ENCODE measurements at places on chromosomes 12 and 14.

- no peak for DNase-seq
These were observed 10.1 kb downstream of the AKAP6 start for GRCh38 chr14:32339188-32339587.

DNA sequence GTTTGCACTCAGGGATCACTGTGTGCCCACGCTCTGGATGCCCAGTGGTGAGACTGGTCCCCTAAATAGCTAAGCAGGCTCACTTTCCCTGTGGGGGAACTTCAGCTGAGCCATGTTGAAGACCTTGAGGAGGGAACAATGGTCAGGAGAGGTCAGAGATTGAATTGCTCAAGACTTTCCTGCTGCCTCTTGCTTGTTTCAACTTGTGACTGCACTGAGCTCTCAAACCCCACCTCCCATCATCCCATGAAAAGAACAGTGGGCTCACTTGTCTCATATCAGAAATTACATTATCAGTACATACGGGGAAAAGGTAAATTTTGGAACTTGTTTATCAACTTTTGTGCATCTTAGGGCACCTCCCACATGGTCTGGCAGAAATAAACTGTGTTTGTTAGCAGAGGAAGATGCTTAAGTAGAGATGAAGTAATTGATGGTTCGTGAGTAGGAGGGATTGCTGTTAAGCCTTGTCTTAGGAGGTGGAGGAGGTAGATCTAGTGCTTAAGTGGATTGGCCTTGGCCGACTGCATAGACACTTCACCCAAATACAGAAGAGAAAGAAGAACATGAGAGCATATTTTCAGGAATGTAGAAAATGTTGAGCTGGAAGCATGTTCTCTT is 15.0 kb upstream of the SERPINA1 start:
- DNase-seq, result no peak

GRCh38 chr14:87874676-87875075 is 118.3 kb downstream of the GALC start:
- DNase-seq, result no peak

DNA sequence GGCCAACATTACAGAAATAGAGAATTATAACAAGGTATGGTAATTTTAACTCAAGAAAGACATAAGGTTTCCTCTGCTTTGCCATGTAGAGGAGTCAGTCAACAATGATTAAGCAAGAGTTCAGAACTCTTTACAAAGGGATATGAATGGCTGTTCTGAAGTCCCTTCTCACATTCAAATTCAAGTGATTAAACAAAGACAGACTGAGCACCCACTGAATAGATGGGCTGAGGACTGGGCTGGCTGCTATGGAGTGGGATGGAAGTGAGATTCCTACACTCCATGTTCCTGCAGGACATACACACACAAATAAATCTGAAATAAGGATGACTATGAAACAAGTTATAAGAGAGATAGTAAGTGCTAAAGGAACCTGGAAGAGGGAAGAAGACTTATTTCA is 199.0 kb upstream of the GRIP1 start:
- no peak for DNase-seq

DNA sequence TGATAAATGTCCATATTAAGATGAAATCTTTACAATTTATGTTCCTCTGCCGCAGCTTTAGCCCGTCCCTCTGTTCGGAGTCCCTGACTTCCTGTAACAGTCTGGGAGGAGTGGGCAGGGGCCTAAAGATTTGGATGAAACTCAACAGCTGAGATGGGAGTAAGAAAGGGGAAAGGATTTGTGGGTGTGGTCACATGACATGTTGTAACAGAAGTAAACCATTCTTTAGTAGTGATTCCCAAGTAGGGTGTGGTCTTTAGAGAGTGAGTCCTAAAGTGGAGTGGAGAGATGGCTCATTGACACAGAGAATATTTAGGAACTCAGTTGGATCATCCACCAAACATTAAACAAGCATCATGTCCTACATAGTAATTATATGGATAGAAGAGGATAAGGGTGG is 12.9 kb downstream of the TMEM117 start:
- DNase-seq, result no peak

GRCh38 chr12:43883311-43883710 is 47.4 kb downstream of the TMEM117 start:
- DNase-seq, result no peak

DNA sequence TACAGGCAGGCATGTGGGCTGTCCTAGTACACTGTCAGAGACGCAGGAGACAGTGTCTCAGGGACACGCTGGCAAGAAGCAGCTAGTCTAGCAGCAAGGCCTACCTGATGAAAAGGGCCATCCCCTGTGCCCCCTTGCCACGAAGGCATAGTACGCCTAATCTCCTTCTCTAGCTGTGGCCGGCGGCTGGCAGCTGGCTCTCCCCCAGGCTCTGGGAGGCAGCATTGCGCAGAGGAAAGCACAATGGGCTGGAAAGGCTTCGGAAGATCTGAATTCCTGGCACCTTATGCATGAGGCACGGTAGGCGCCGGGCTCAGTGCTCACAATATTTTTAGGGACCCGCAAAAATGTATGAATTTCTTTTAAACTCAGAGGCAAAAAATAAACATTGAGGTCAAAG is 16.0 kb upstream of the PLEKHH1 start:
- no peak for DNase-seq

- DNase-seq, result no peak
These were observed 1.2 kb downstream of the ITGB7 start for GRCh38 chr12:53205747-53206419.

DNA sequence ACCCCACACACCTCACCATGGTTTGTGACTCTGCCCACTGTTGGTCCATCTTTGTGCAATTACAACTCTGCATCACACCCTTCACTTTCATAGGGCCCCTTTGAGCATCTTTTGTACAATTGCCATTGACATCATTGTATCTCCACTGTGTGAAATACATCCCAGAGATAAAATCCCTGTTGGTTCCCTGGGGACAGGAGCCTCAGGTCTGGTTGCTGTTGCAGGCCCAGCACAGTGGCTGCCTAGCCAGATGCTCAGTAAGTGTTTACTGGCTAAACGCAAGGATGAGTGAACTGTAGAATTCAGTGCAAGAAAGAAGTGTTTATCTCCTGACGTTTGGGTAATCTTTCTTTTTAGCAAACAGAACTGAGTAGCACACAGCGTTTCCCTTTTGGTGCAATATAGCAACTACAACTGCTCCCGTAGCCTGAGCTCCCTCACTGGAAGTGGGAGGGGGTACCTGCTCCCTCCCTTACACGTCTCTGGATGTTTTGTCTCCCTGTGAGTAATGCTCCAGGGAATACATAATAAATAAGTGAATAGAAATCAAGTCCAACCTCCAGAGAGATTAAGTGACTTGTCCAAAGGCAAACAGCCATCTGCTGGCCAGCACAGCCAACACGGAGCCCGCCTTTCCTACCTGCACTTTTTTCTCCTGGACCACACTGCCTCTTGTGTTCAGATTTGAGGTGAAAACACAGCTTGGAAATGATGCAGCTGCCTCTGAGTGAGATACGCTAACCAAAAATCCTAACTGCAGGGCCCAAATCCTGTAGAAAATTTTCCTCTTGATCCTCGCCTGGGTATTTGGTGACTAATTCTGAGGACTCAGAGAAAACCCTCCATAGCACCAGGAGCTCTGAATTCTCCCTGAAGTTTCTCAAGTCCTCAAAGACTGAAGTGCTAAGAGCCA is 27.4 kb downstream of the GALNT16 start:
- DNase-seq, result no peak

DNA sequence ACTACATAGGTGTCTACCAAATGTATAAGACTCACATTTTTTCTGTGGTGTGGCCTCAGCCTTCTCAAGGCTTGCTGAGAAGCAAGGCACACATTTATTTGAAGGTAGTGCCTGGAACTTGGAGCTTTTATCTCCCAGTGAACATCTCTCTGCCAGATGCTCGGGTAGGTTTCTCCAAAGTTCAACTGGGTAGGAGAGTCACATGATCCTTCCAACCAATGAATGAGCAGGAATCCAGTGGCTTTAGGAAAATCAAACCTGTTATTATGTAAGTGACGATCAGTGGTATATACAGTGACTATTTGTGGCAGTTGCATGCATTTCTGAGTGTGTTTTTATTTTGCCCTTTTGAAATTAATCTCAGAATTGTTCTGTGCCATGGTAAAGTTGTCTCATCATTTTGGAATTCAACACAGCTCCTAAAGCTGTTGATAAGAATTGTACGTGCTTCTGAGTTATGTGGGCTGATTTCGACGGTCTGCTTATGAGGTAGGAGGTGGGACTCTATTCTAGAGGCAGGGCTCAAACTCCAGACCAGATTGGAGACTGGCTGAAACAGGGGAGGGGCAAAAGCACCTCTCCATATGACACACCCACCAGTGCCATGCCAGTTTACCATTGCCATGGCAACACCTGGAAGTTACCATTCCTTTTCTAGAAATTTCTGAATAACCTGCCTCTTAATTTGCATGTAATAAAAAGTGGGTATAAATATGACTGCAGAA is 57.6 kb downstream of the EID3 start:
- no peak for DNase-seq

DNA sequence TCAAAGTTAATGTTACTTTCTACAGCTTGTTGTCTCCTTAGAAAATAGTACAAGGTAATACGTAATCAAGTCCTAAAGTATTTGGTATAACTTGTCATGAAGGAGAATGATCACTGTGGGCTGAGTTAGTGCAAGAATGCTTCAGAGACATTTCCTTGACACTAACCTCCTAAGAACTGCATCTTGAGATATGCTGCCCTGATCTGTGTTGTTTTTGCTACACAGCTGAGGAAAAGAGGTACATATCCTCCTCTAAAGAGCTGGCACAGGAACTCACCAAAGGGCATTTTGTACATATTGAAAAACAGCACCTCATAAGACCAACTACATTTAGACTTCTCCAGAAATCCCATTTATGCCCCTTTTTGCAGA is 28.7 kb downstream of the RAP1B start:
- DNase-seq, result no peak

GRCh38 chr14:102777711-102778337 is 575 bp downstream of the TRAF3 start:
- no peak for DNase-seq

- no peak for DNase-seq
These were observed 125.7 kb upstream of the BTG1 start for GRCh38 chr12:92271341-92271740.

- no peak for DNase-seq
These were observed 93.4 kb downstream of the CAND1 start for GRCh38 chr12:67362526-67362925.

- DNase-seq, result no peak
These were observed 31.4 kb downstream of the NCKAP5L start for GRCh38 chr12:49796606-49797448.

- no peak for DNase-seq
These were observed 1134.6 kb downstream of the BCL11B start for GRCh38 chr14:98137131-98138025.

DNA sequence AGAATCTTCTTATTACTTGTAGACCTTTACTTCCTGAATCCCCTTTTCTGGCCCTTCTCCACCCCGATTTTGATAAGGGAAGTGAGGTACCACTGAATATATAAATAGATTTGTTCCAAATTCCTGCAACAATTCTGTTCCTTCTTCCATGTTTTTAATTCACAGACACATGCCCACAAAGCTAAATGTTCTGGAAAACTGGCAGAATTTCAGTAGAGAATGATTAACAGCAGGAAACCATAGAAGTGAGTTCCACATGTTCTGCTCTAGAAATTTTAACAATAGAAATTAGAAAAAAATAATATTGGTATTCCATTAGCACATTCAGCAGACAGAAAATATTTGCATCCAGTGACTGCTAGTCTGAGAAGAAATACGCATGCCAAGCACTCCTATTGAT is 139.6 kb downstream of the SLC2A13 start:
- DNase-seq, result no peak

GRCh38 chr12:79454338-79454843 is 236.4 kb downstream of the PAWR start:
- no peak for DNase-seq

DNA sequence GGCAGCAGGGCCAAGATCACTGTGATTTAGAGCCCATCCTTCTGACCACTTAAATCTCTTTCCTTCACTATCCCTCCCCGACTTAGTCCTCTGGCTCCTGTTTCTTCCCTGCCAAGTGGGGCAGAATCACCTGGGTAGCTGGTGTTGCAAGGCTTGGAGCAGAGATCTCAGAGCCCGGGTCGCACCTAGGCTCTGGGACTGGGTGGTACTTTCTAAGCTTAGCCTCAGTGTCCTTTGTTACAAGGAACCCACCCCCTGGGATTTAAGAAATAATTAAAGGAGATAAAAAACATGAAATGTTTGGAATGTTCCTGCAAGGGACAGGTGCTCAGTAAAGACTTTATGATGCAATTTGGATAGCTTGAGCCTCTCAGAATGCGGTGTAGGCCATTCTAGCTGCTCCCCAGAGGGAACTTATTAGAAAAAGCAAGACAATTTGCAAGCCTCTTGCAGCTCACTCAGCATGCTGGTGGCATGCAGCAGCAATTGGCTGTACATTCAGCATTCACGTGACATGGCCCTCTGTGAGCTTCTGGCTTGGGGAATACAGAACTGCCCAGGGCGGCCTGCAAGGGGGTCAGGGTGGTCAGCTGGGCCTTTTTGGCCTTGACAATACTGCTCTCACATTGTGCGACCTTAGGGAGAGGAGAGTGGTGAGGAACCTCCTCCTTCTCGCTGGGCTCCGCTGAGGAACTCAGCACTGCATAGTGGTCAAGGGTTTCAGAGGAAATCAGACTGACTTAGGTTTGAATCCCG is 16.8 kb downstream of the C14orf132 start:
- no peak for DNase-seq

DNA sequence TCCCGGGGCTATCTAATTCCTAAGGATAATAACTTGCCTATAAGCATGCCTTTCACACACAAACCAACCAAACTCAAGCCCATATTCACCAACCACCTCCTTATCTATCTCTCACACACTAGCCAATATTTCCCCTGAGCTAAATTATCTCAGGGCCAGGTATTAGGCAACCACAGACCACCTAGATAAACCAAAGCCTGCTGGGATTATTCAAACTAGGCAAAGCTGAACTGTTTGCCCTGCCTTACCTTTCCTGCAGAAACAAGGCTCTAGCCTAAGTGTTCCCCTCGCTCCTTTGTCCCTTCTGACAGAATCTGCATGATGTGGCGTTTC is 114.7 kb upstream of the EEA1 start:
- DNase-seq, result no peak

DNA sequence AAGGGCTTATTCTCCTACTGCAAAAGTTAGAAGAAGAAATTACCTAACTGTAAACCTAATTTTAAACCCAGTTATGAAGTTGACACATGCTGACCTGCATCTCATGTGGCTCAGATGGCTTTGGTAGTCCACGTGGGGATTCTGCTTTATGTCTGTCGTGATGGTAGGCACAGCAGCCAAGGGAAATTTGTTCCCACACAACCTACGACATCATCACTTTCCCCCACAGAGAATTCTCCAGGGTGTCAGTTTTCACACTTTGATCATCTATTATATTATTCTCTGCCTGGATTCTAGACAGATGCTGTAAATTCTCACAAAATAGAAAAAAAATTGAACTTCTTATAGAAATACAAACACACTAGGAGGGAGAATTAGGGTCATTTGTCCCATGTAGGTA is 70.6 kb downstream of the PTHLH start:
- DNase-seq, result no peak

- DNase-seq, result no peak
These were observed 408.9 kb upstream of the FBXO33 start for GRCh38 chr14:39841088-39841487.

- no peak for DNase-seq
These were observed 53.2 kb upstream of the HIF1A start for GRCh38 chr14:61641914-61642613.
